ENCODE measurements at places on chromosomes 16 and 17.

- no peak for DNase-seq
These were observed 9.8 kb downstream of the CBFA2T3 start for GRCh38 chr16:88966986-88967829.

DNA sequence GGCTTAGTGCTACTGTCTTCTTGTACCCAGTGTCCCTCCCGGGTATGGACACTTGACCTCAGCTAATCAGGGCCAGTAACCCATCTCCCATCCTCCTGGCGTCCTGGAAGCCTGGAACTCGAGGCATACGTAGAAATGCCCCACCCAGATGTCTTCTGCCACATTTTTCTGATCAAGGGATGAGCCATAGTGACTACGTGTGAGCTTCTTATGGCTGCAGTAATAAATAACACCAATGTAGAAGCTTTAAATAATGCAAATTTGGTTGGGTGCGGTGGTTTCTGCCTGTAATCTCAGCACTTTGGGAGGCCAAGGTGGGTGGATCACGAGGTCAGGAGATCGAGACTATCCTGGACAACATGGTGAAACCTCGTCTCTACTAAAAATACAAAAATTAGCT lies 3.0 kb upstream of the KCNG4 start:
- DNase-seq, result no peak

- DNase-seq, result no peak
These were observed 10.5 kb downstream of the TMIGD1 start for GRCh38 chr17:30323262-30323894.

GRCh38 chr17:35906191-35906925 lies 24.2 kb downstream of the RDM1 start:
- no peak for DNase-seq

- DNase-seq, result no peak
These were observed 175.8 kb upstream of the MAF start for GRCh38 chr16:79776243-79776847.

GRCh38 chr16:268141-269053 lies 7.3 kb downstream of the RGS11 start:
- DNase-seq, result no peak

GRCh38 chr16:22191532-22192260 lies 14.4 kb upstream of the EEF2K start:
- no peak for DNase-seq

DNA sequence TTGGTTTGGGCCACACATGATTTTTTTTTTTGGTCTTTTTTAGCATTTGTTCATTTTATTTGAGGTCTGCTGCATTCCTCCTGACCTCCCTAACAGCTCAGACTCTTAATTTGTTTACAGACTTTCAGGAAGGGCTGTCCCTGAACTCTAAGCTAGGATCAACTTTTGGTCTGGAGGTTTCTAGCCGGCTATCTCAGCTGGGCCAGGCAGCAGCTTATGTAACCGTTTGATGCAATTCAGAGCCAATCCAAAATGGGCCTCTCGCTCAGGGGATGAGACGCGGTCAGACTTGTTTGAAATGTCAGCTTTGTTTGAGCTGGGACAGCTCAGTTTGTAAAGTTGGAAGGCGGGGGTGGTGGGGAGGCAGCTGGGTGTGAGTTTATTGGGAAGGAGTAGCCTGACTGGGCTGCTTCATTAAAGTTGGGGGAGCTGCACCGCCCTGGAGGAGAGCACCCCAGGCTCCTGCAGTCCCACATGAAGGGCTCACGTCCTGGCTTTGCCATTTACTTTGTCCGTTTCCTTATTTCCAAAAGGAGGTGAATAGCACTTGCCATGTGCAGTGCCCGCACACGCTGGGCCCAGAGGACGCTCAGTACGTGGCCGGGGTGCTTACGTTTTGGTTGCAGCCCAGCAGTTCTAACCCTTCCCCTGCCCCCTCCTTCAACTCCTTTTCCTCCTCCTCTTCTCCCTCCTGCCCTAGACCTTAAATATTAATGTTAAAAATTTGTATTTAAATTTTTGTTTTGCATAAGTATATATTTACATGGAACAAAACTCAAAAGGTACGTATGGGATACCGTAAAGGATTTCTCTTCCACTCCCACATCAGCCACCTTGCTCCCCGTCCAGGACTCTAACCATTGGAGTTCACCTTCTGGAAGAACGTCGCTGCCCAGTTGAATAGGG lies 121.2 kb downstream of the SNX29 start:
- no peak for DNase-seq

GRCh38 chr17:49741009-49741691 lies 22.8 kb downstream of the FAM117A start:
- DNase-seq, result no peak

DNA sequence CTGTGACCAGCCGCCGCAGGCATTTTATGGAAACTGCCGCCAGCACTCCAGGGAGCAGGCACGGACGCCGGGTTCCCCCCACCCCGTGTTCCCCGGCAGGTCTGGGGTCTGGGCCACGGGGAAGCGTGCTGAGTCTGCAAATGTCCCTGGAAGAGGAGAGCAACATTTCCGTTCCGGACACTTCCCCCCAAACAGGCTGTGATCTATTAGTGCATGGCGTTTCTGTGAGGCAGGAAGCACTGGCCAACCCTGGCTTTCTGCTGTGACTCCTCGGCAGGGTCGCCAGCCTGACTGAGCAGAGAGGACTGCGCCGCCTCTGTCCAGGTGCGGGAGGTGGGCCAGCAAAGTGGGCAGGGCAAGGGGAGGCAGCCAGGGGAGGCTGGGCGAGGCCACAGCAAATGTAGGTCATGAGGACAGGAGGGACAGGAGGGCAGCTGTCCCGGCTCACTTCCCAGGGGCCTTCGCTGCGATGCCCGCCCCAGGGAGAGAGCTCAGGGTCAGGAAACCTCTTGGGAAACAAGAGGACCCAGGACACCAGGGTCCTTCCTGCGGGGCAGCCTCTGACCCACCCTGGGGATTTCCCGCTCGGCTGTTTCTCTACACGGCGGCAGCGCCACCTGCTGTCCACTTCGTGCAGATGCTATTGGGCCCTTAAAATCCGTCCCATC lies 9.5 kb downstream of the FOXF1 start:
- peak; percentile 16 for DNase-seq

DNA sequence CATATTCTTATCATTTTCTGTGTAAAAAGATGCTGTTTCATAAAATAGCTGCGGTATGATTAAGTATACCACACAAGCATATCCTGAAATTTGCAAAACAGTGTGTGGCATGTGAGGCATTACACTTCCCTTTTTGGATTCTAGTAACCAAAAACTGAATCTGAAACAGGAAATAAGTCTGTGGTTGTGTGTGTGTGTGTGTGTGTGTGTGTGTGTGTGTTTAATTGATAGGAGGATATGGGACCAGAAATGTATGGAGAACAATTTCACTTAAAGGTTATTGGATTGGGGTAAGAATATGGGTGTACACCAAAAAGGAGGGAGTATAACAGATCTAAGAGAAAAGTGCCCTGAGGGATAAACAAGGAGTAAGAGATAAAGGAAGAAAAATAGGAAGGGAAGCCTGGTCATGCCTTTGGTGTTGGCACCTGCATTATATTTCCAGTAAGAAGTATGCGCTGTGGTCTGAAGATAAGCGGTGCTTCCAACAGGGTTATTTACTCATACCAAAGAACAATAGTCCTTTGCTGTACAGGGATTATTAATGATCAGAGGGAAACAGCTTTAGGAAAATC lies 4.0 kb downstream of the LYRM1 start:
- no peak for DNase-seq

- DNase-seq, result no peak
These were observed 30.6 kb downstream of the CREBBP start for GRCh38 chr16:3849751-3850543.

DNA sequence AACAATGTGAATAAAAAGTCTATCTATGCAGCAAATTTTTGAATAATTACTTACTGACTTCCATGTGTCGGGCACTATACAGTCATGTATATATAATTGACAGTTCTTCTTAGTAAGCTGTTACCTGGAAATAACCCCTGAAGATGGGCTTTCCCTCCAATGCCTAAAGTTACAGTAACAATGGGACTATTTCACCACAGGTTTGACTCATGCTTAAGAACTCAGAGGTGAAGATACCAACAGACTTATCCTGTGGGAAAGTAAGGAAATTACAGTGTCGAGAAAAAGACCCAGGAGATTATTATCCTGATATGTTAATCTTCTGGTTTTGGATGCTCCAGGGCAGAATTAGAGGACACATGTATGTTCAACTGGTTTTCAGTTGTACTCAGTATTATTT lies 601.5 kb upstream of the SOX9 start:
- no peak for DNase-seq

DNA sequence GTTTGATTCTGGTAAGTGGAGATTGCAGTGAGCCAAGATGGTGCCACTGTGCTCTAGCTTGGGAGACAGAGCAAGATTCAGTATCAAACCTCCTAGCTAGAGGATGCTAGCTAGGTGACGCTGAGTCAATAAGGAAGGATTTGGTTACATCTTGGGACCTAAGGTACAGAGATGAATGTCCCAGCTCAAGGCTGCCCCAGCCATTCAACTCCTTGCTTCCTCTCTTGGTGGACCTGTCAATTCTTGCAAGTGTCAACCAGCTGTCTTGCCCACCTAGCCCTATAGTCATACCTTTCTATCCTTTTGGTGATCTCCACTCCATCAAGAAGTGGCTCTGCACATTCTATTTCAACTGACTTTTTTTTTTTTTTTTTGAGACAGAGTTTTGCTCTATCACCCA lies 1.4 kb upstream of the MILR1 start:
- DNase-seq, result no peak

- DNase-seq, result no peak
These were observed 14.5 kb downstream of the DNAH17 start for GRCh38 chr17:78562734-78563133.

DNA sequence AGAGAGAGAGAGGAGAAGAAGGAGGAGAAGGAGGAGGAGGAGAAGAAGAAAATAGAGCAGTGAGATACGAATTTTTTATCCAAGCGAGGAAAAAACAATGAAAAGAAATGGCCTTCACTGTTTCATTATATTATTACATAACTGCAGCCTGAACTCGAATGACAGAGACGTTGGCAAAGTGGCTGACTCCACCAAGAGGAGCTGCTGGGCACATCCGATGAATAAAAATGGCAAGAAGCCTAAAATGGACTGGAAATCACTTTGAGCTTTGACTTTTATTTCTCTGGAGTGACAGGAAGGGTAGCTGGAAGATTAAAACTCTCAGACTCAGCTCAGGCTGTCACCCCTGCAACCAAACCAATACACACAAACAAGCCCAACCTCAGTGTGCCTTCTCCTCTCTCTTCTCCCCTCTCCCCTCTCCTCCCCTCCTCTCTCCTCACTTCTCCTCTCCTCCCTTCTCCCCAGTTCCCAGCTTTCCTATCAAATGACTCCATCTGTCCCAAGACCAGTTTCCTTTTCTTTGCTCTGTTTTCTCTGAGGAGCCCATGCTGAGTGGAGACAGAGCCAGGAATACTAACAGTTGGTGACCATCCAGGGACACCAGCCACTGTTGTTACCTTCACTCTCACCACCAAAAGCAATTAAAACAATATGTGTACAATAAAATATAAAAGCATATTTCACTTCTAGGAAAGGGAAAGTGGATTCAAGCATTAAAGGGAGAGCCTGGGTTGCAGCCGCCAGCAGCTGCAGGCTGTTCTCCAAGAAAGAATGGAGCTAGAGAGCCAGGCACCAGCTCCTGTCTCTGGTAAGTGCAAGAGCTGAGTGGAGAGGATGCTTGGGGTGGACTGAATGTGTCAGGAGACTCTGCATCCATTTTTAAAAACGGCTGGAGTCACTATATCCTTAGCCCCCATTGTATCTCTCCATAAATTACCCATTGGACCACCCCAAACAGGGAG lies 51.2 kb downstream of the SOX9 start:
- DNase-seq, result no peak

DNA sequence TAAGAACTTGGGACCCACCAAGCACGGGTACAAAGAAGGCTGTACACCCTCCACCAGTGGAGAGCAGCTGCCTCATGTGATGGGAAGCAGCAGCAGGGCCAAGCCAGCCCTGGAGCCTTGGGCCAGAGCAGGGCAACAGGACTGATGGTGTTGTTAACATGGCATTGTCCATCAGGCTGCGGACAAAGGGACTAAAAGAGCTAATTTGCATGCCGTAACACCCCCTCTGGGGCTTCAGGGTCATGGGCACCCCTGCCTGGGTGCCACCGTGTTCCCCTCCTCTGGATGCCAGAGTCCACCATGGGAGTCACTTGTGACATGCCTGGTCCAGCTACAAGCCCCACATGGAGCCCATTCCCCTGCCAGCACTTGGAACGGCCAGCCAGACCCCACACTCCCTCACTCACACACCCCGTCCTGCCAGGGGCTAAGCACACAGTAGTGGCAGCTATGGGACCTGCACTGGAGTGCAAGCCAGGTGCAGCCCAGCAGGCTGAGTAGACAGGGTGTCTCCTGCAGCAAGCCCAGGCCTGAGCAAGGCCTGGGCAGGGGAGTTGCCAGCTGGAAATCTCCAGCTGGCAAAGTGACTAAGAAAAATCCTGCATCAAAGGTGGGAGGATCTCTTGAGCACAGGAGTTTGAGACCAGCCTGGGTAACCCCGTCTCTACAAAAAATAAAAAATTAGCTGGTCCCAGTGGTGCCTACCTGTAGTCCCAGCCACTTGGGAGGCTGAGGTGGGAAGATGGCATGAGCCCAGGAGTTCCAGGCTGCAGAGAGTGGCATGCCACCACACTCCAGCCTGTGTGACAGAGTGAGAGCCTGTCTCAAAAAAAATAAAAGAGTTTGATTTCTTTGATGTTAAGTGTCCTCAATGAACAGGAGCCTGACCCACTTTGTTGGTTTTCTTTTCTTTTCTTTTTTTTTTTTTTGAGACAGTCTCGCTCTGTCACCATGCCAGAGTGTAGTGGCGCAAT lies 33.7 kb downstream of the NOL11 start:
- DNase-seq, result no peak

DNA sequence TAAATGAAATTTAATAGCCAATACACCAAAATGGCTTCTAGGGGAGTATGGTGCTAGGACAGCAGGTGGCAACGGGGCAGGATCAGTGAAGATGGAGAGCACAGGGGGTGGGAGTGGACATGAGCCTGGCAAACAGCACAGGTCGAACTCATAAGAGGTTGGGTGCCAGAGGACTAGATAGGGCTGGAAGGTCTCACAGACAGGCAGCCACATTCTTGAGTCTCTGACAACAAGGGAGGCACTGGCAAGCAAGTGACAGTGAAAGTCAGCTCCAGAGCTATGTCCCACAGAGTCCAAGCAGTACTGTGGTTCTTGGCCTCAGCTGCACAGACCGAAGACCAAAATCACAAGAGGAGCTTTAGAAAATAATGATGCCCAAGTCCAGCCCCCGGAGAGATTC lies 61.2 kb downstream of the USP31 start:
- no peak for DNase-seq

GRCh38 chr16:26987597-26988010 lies 79.1 kb upstream of the C16orf82 start:
- DNase-seq, result no peak

- no peak for DNase-seq
These were observed 103.8 kb downstream of the HAPSTR1 start for GRCh38 chr16:9195287-9195686.

- no peak for DNase-seq
These were observed 568.2 kb upstream of the EEF2KMT start for GRCh38 chr16:5665834-5666233.

- DNase-seq, result no peak
These were observed 40.6 kb downstream of the CPNE2 start for GRCh38 chr16:57133031-57133430.

GRCh38 chr17:4942760-4943508 lies 2.9 kb downstream of the RNF167 start:
- DNase-seq, result no peak
